ENCODE measurements at places on chromosomes 13 and 19.

DNA sequence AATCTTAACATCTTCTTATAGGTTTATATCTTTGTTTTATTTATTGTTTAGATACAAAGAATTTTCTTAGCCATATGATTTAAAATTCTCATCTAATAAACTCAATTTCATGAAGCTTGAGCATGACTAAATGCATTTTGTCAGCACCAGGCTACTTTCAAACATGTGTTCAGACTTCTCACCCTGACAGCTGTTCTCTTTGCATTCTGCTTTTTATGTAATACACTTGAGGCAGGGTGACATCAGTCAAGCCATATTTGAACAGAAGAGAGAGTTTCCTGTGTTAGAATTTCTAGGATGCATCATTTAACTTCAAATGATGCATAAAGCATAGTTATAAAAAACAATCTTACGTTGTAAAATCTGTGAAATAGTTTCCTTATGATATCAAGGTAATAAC, 1295.1 kb upstream of the PCDH20 start:
- no peak for DNase-seq

- DNase-seq, result no peak
These were observed 752.2 kb downstream of the GPC5 start for GRCh38 chr13:92150606-92151005.

- no peak for DNase-seq
These were observed 45.1 kb downstream of the TMEM255B start for GRCh38 chr13:113804017-113804702.

DNA sequence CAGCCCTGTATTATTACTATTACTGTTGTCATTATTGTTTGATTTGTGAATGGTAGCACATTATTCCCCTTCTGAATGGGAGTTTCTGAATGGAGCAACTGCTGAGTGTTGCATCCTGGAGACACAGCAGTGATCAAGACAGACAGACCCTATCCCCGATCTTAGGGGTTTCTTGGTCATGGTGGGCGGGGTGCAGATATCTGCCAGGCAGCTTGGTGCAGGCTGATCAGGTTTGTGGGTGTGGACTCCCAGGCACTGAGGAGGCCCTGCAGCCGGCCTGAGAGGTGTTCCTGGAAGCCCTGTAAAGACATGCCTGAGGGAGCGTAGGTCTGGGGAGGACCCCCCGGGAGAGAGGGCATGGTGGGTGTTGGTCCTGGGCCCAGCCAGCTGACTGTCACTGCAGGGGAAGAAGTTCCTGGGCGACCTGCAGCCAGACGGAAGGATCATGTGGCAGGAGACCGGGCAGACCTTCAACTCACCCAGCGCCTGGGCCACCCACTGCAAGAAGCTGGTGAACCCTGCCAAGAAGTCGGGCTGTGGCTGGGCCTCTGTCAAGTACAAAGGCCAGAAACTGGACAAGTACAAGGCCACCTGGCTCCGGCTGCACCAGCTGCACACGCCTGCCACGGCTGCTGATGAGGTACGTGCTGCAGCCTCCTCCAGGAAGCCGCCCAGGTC, 2.1 kb downstream of the MPND start:
- no peak for DNase-seq

DNA sequence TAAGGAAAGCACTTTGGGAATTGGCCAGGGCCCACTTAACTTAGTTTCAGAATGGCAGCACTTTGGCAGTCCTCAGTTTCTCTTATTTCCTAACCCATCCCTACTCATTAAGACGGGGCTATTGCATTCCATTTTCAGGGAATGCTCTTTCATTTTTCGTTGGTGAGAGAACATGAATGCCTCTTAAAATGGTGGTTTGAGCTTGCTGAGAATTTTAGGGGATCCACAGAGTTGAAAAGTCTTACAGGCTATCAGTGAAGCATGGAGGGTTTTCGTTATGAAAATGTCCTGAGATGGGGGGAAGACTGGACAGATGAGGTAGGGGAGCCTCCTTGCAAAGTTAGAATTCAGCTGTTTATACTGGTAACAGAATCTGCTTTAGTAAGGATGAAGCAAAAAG, 71.4 kb downstream of the LRCH1 start:
- no peak for DNase-seq

DNA sequence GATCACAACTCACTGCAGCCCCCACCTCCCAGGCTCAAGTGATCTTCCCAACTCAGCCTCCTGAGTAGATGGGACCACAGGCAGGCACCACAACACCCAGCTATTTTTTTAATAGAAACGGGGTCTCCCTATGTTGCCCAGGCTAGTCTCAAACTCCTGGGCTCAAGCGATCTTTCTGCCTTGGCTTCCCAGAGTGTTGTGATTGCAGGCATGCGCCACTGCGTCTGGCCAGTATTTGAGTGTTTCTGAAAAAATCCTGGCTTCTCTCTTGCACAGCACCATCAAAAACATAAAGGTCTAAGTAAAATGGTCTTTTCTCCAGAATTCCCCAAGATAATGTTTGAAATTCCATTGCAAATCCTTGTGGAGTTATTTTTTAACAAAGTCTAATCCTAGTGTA, 47.8 kb downstream of the ELF1 start:
- DNase-seq, result no peak

DNA sequence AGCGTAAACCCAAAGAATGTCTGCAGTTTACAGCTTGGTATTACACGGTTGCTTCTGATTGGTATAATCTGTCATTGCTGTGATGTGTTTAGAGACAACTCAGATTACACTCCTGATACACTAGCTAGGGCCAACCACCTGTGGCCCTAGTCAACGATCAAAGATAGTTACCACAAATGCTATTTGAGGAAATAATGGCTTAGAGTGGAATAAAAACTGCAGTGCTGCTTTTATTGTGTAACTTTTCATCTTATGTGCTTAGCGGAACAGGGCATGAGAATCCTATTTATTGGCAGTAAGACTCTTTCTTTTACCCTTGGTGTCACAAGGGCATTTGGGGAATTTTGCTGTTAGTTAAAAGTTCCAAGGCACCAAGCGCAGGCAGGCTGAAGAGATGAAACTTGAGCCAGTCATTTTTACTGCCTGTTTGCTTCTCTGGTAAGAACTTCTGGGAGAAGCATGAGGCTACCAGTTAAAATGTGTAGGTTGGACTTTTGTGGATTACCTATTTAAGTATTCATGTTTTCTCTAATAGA, 363.3 kb downstream of the KCNRG start:
- DNase-seq, result no peak

GRCh38 chr19:34686455-34686854, 9.0 kb downstream of the ZNF302 start:
- no peak for DNase-seq

- DNase-seq, result peak; percentile 61
These were observed 2.5 kb downstream of the PRR36 start for GRCh38 chr19:7871437-7872305.

- peak; percentile 34 for DNase-seq
These were observed 772.9 kb upstream of the SLITRK6 start for GRCh38 chr13:86572115-86572514.

DNA sequence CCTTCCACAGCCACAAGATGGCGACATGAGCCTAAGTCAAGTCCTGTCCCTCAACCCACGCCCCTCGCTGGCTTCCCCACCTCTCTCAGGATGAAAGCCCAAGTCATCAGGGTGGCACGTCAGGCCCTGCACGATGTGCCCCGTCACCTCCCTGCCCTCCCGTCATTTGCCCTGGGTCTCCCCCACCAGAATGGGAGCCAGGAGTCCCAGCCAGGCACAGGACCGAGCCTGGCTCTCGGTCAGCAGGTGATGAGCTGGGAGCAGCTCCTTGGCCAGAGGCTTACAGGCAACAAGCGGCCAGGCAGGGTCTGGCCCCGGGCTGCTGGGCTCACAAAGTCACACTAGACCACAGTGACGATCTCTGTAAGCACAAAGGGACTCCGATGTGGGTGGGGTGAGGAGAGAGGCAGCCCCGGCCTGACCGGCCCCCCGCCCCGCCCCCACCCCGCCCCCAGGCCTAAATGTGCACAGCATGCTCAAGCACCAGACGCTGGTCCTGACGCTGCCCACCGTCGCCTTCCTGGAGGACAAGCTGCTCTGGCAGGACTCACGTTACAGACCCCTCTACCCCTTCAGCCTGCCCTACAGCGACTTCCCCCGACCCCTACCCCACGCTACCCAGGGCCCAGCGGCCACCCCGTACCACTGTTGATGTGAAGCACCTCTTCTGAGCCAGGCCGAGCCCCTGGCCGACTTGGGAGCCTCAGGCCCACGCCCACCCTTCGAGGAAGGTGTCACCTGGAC, 7.3 kb downstream of the MRPL4 start:
- DNase-seq, result peak; percentile 58

- no peak for DNase-seq
These were observed 5.9 kb downstream of the CBLC start for GRCh38 chr19:44783545-44783944.

DNA sequence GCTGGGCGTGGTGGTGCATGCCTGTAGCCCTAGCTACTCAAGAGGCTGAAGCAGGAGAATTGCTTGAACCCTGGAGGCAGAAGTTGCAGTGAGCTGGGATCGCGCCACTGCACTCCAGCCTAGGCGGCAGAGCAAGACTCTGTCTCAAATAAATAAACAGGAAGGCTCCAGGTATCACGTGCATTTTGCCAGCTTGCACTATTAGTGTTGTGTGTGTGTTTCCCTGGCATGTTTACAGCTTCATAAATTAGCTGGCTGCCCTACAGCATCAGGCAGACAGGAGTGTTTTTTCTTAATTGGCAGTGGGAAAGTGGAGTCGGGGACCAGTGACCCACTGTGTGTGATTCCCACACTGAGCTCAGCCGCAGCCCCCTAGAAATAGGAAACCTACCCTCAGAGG, 32.6 kb downstream of the SHISA2 start:
- no peak for DNase-seq

Data from HS-5 (cell line).